T1000 (cell line): ENCODE measurements at places on chromosomes 6 and 20.

DNA sequence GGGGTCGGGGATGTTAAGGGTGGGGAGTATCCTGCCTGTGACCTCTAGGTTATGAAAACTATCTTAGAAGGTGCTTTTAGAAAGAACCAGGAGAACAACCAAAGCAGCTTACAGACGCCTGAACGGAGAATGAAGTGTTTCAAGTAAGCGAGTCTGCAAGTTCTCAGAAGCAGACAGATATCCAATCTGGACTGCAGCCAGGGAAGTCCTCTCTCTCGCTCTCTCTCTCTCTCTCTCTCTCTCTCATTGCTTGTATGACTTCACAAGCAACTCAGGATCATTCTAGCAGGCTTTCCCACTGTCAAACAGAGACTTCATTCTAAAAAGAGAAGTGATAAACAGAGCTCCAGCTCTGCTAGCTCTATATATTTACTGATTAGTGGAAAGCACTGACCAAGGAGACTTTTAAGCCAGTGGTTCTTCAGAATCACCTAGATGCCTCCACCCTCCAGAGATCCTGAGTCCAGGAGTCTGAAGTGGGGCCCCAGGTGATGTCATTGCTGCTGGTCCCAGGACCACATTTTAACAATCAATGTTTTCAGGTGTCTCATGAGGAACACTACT, 6.0 kb downstream of the TCF21 start:
- DNase-seq, result no peak

GRCh38 chr20:50834599-50835005, 39.7 kb downstream of the BCAS4 start:
- no peak for DNase-seq

DNA sequence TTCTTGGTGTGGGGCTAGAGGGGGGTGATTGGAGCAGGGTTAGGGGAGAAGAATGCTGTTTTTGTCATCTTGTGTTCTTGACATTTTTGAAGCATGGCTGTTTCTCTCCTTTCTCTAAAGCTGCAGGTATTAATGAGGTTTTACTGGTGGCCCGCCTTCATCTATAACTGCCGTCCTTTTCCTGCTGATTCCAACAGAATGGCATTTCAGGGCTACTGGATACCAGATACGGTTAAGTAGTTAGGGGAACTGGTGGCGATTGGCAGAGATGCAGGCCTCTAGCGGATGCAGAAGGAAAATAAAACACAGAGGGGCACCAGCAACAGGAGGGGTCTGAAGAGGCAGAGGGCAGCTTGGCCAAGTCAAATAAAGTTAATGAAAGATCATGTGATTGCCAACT, 89.7 kb upstream of the EEF1E1 start:
- DNase-seq, result no peak

DNA sequence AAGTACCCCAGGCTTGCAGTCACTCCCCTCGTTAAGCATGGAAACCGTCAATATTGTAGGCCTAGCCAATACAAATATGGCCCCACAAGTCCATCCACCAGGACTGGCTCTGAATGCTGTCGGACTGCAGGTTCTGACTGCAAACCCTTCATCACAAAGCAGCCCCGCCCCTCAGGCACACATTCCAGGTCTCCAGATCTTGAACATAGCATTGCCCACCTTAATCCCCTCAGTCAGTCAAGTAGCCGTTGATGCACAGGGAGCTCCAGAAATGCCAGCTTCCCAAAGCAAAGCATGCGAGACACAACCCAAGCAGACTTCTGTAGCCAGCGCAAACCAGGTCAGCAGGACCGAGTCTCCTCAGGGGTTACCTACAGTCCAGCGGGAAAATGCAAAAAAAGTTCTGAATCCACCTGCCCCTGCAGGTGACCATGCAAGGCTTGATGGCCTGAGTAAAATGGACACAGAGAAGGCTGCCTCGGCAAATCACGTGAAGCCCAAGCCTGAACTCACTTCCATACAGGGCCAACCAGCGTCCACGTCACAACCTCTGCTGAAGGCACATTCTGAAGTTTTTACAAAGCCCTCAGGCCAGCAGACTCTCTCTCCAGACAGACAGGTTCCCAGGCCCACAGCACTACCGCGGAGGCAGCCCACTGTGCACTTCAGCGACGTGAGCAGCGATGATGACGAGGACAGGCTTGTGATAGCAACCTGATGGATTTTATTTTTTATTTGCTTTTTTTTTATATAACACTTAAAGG, 126.2 kb upstream of the EDN1 start:
- DNase-seq, result no peak

GRCh38 chr6:41273714-41274113, 12.8 kb downstream of the TREM1 start:
- DNase-seq, result no peak

- no peak for DNase-seq
Measured at GRCh38 chr6:31158863-31159855, 770 bp downstream of the TCF19 start.

DNA sequence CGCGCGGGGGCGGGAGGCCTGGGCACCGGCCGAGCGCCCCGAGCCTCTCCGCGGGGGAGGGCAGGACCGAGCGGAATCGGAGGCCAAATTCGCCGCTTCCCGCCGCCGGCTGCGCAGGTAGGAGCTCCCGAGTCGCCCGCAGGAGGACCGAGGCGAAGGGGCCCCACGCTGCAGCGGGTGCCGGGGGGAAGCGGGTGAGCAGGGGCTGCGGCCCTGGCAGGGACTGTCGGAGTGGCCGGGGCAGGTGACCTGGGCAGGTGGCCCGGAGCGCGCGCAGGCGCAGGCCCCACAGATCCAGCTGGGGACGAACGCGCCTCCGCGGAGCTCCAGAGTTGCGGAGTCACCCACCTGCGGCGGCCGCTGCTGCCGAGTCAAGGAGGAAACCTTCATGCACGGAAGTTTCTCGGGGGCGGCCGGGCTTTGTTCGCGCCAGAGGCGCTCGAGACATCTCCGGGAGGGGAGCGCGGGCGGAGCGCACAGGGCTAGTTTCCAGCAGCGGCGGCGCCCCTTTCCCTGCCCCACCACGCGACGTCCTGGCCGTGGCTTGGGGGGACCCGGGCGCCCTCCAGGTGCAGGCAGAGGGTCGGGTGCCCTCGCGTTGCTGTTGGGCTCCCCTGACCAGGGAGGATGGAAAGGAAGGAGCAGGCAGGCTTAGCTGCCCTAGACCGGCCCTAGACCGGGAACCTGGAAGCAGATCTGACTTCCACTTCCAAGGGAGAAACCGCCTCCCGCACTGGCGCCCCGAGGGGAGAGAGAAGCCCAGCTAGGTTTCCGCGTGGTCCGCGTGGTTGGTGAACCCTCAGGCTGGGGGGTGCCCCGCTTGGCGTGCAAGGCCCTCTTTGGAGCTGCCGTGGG, 590 bp downstream of the SLCO4A1 start:
- no peak for DNase-seq

- DNase-seq, result no peak
Measured at GRCh38 chr6:26033941-26034354, 53.3 kb upstream of the HFE start.

- no peak for DNase-seq
Measured at GRCh38 chr6:11229655-11230046, 2.8 kb downstream of the NEDD9 start.

GRCh38 chr6:122122686-122123085, 276.8 kb upstream of the HSF2 start:
- no peak for DNase-seq

GRCh38 chr6:142945049-142945445, at the start of gene HIVEP2:
Gene HIVEP2, minus strand, starts transcription at chr6:142945176. Its CDS starts 170,438 bp downstream, at chr6:142774738.
- peak; percentile 58 for DNase-seq

DNA sequence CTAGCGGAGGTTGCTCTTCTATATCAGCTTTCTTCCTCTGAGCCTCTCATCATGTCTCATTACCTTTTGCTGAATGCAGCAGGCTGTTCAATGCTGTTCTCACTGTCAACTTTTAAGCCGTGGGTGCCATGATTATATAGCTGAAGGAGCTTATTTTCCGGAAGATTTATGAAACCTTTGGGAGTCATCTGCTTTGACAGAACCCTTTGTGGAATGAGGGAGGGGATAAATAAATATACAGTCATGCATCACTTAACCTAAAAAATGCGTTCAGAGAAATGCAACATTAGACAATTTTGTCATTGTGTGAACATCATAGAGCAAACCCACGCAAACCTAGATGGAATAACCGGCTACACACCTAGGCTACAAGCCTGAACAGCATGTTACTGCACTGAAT, 102.2 kb upstream of the AKAP12 start:
- DNase-seq, result no peak

- no peak for DNase-seq
Measured at GRCh38 chr20:63947638-63948456, 8.4 kb downstream of the UCKL1 start.

- no peak for DNase-seq
Measured at GRCh38 chr20:48301189-48301588, 515.9 kb upstream of the SULF2 start.

- no peak for DNase-seq
Measured at GRCh38 chr6:154605178-154605881, 94.8 kb upstream of the CNKSR3 start.

DNA sequence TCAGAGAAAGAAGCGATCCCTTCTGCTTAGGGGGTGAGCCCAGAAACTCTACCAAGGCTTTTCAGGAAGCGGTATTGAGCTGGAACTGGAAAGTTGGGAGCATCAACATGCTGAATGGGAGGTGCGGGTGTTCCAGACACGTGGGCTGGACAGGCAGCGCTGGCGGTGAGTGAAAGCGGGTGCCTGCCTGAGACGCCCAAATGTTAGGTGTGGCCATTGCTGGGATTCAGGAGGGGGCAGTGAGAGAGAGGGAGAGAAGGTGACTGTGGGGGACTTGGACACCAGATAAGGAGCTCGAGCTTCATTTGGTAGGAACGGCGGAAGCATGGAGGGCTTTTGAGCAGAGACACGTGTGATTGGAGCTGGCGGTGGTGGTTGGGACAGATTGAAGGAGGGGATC, 157.7 kb downstream of the ZDHHC14 start:
- no peak for DNase-seq

- no peak for DNase-seq
Measured at GRCh38 chr6:686497-686896, 6.4 kb downstream of the EXOC2 start.

GRCh38 chr20:59074456-59074855, 31.9 kb upstream of the PRELID3B start:
- DNase-seq, result no peak

GRCh38 chr6:170003451-170004160, 252.2 kb downstream of the ERMARD start:
- DNase-seq, result no peak

GRCh38 chr6:7615611-7616383, 25.8 kb downstream of the SNRNP48 start:
- DNase-seq, result no peak

GRCh38 chr6:14781772-14782525, 463.9 kb upstream of the JARID2 start:
- no peak for DNase-seq

DNA sequence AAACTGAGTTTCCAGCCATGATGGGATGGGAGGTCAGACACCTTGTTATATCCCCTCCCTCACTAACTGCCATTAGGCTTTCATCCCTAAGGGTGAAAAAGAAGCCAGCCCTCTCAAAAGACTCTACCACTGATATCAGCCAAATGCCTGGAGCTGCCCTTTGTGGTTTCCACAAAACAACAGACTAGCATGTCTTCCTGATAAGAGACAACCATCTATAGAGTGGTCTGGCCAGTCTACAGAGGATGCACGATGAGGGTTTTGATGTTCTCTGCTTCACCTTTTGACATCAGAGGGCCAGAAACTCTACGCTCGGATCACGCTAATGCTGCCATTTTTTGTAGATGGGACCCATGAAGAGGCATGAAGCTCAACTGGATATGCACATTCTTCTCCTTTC, 61.7 kb upstream of the ARHGAP18 start:
- no peak for DNase-seq

DNA sequence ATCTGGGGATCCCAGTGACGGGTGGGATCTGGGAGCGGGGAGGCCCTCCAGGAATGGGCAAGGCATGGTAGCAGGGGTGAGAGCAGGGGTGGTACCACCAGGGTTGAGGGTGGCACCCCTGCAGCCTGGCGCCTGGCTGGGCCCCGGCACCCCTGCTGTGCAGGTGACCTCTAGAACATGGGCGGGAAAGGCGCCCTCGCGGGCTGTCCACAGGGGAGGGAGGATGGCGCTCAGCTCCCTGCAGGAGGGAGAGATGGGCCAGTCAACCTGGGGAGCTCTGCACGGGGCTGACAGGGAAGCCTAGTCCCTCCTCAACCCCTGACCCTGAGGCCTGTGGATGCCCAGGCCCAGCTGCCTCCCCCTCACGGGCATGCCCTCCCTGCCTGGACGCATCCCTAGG, 61.6 kb upstream of the SLCO4A1 start:
- no peak for DNase-seq
